Coronary artery (tissue), 2 donors: ENCODE measurements at places on chromosomes 4 and X.

- no peak for DNase-seq
Observed at GRCh38 chrX:75638332-75638731, 115.5 kb upstream of the ZDHHC15 start.

DNA sequence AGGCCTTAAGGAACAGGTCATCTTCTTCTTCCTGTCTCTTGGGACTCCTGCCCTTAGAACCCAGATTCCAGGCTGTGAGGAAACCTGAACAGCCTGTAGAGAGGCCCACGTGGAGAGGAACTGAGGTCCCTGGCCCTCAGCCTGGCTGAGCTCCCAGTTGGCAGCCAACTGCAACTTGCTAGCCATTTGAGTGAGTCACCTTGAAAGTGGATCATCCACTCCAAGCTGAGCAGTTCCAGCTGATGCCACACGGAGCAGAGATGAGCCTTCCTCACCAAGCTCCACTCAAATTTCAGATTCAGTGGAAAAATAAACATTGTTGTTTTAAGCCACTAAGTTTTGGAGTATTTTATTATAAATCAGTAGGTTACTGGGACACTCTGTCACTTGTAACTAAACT, 392.5 kb downstream of the BCOR start:
- no peak for DNase-seq

DNA sequence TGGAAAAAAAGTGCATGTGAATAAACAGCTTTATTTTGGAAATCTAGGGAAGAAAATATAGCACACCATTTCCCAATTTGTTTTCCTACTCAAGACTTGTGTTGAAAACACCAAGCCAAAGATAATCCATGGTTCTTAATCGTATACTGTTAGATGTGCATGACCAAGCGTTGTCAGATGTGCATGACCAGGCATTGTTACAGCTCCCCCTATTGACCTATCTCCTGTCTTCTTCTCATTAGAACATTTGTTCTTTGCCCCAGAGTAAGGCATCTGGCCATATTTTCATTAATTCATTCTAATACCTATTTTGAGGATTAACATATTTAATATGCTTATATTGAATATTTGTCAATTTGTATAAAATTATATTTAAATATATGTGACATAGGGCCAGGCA, 14.4 kb upstream of the VCX start:
- no peak for DNase-seq

GRCh38 chr4:48042979-48043461, 26.4 kb downstream of the NIPAL1 start:
- DNase-seq, result no peak

GRCh38 chr4:72208421-72209075, 176.7 kb downstream of the NPFFR2 start:
- DNase-seq, result no peak

- no peak for DNase-seq
Observed at GRCh38 chr4:68240620-68241019, 4.9 kb downstream of the TMPRSS11B start.

- DNase-seq, result no peak
Observed at GRCh38 chrX:107421337-107421861, 28.1 kb upstream of the FRMPD3 start.

DNA sequence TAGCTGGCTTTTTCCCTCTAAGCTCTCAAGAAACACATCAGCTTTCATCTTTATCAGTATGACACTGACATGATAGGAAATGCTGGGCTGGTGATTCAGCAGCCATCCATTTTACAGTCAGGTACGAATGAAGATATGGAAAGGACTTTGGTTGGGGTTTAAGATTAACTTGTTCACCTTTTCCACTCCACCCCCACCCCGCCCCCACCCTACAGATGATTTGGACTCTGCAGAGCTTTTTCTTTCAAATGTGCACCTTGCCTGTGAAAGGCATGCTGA, 132.6 kb downstream of the AKAP4 start:
- no peak for DNase-seq

DNA sequence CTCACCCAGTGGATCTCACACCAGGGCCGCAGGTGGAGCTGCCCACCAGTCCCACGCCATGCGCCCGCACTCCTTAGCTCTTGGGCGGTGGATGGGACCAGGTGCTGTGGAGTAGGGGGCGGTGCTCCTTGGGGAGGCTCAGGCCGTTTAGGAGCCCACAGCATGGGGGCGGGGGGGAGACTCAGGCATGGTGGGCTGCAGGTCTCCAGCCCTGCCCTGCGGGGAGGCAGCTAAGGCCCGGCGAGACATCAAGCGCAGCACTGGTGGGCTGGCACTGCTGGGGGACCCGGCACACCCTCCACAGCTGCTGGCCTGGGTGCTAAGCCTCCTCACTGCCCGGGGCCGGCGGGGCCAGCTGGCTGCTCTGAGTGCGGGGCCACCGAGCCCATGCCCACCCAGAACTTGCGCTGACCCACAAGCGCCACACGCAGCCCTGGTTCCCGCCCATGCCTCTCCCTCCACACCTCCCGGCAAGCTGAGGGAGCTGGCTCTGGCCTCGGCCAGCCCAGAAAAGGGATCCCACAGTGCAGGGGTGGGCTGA, 312.9 kb upstream of the GIMD1 start:
- no peak for DNase-seq

DNA sequence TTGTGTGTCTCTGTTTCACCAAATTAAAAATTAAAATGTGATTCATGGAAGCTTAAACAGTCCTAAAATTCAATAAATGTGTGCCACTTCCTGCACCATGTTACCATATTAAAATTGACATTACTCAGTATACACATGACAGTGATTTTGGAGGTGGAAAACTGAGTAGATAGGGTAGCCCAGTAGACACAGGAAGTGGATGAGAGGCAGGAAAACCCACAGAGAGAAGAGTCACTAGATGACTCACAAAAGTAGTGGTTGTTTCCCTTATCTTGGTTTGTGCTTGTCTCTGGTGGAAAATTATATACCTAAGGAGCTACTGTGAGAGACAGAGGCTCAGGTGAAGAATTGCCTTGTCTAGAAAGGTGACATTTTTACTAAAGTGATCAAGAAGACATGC, 375.8 kb upstream of the CXorf51B start:
- DNase-seq, result no peak

GRCh38 chr4:76489686-76490161, 54.7 kb downstream of the SHROOM3 start:
- no peak for DNase-seq

- DNase-seq, result no peak
Observed at GRCh38 chrX:3293251-3293650, 53.2 kb downstream of the MXRA5 start.

DNA sequence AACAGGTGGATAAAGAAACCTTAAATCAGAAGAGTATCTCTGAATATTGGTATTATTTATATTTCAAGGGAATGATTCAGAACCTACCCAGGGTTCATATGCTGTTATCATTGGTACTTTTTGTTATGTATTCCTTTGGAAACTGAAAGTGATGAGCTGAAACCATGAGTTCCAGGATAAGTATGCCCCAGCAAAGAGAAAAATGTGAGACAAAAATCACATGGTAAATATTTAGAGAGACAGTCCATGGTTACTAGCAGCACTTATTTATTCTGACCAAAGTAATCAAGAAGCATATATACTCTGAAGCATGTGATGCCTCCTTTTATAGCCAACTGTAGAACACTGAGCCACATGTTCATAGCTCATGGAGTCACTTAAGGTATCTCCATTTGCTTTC, 277.7 kb downstream of the ARAP2 start:
- DNase-seq, result no peak

DNA sequence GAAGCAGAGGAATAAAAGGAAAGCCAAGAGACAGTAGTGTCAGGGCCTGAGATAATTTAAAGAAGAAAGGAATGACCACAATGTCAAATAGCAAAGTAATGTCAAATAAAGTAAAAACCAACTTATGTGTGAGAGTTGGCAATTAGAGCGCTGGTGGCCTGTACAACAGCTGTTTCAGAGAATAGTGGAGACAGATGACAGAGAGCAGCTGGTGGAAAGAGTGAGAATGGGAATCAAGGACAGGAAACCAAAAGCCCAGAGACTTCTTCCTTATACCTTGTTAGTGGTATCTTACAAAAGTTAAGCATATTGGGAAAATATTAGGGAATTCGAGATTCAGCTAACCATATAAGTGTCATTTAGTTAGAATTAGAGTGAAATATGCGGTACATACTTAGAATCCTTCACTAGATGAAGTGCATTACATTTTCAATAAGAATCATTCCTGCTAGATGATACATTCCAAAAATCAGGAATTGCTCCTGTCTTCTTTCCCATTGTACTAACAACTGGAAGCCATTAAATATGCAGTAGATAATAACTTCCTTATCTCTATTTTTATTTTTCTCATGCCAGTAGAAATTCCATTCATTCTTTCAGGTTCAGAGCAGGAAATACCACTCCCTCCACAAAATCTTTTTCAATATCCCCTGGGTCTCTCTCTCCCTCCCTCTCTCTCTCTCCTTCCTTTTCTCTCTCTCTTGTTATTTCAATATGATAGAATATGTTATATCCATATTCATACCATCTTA, 525.4 kb downstream of the CENPC start:
- DNase-seq, result no peak

GRCh38 chrX:20056704-20057103, 60.0 kb downstream of the MAP7D2 start:
- DNase-seq, result no peak

- DNase-seq, result no peak
Observed at GRCh38 chr4:7326693-7327340, 107.9 kb downstream of the PSAPL1 start.

- DNase-seq, result no peak
Observed at GRCh38 chrX:100829730-100830129, 9.5 kb downstream of the CSTF2 start.

DNA sequence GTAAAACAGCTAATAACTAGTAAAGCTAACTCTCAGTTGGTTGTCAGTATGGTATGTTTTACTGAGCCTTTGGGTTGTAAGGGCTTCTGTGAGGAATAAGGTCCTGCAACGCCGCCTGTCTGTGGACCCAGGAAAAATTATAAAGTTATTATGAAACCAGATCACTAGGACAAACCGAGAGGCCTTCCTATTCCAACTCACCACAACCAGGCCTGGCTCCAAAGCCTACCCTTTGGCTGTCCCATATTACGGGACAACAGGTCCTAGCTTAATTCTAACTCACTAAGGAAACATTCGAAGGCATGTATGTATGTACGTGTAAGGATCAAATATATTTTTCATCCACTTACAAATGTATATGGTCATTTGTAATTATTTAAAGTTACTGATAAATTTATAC, 1.4 kb downstream of the ANKRD17 start:
- DNase-seq, result peak; percentile 76

DNA sequence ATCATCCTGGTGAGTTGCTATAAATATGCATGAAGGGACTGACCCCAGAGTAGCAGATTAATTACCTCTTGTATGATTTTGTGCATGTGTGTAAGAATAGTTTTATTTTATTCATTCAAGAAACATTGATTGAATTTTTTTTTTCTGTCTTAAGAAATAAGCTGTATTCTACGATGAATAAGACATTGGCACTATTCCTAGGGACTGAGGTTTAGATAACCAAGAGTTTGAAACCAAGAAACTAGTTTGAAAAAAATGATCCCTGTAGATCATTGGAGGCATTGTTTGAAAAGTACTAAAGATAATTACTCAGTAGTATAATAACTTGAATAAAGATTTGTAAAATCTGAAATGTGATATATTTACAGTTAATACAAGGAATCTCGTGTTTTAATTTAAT, 1086.9 kb downstream of the PCDH7 start:
- DNase-seq, result no peak

DNA sequence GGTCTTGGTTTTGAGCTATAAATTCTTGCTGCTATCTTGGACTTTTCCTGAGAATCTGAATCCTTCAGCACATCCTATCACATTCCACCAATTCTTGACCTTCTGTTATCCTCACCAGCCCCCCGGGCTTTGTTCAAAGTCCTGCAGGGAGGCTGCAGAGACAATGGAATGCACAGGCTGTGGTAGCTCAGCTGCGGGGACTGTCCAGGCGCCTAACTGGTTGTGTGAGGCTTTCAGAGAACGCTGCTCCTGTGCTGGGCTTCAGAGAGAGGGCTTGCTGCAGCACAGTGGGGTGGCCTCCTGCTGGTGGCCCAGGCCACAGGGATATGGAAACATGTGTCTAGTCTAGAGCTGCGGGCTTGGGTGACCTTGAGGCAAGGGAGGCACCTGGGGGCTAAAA, 196.3 kb upstream of the GATB start:
- no peak for DNase-seq

GRCh38 chrX:147072747-147073146, 258.2 kb upstream of the CXorf51A start:
- no peak for DNase-seq

DNA sequence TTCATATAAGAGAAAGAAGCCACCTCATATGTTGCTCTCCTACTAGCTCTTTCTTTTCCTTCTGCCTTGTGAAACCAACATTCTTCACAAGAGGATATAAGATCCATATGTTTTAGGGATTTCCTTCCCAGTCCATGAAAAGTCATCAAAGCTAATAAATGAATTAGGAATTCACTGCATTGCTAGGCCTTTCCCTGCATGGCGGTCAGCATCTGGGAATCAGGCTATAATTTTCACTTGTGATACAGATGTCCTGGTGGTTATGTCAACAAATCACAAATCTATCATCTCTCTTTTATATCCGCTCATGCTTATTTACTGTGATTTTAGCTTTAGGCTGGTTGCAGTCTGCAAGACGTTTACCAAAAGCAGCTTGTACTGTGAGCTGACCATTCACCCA, 510.0 kb downstream of the NLGN4X start:
- no peak for DNase-seq

DNA sequence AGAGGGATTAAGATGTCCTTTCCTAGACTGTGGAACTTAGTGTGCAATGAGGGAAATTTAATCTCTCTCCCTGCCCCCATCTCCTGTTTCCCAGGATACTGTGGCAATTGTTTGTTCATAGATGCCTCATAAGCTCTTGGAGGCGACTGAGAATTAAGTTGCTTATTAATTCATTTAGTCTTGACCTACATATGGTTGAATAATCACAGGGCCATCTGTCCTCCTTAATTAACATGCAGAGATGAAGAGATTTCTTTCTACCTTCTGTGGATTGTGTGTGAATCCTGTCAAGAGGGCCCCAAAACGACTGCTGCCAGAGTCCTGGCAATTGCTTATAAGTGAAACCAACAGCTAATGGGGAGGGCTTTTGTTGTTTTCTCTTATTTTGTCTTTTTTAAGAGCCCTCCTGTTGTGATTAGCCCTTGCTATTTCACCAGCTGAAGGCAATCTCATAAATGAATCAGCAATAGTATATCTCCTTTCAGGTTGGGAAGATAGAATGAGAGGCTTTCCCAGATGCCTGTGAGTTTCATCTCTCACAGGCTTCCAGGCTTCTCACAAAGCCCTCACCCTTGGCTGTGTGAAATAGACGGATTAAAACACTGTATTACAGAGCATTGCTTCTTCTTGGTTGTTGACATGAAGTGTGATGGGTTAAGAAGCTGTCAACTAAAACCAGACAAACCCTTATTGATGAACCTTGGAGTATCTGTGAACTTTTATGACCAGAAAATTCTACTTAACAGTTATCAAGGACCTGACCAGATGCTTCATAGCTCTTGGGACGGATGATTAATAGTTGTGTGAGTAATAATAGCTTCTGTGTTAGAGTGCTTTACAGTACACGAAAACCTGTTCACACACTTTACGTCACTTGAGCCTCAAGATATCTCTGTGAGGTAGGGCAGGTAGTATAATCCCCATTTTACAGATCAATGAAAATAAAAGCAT, 58.5 kb downstream of the PGRMC2 start:
- no peak for DNase-seq

- DNase-seq, result peak; percentile 77
Observed at GRCh38 chr4:88522702-88523324, 763 bp downstream of the PYURF start.

GRCh38 chr4:189083769-189084168, 856.9 kb upstream of the FRG1 start:
- no peak for DNase-seq

- no peak for DNase-seq
Observed at GRCh38 chrX:72308566-72309296, 3.0 kb upstream of the CITED1 start.

GRCh38 chrX:20472148-20472547, 205.4 kb upstream of the RPS6KA3 start:
- no peak for DNase-seq
